NCI-H2081 treated with DMSO at 0.1 percent for 48 hours (cell line): ENCODE measurements at places on chromosomes 4 and X.

DNA sequence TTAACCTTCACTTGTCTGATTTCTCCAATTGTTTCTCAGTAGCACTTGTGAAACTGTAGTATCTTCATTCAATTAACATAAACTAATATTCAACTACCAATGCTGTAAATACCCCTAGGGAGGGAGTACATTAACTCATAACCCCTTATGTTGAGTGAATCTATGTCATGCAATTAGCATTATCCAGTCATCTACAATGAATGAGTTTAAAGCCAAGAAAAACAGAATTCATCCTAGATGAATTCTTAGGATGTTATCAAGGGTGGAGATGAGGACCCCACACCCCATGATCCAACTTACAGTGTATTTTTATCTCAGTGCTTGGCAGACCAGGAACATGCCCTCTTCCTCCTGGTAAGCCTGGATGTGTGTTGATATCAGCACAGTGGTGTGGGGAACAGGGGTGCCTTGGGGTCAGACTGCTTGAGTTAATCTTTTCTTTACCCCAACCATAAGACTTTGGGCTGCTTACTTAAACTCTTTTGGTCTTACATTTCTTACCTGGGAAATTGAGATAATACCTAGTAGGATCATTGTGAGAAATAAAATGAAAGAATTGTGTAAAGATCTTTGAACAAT, 62.1 kb upstream of the SCOC start:
- DNase-seq: no peak

GRCh38 chr4:102503301-102503746, 2.2 kb downstream of the NFKB1 start:
- DNase-seq: no peak

- no peak for DNase-seq
Observed at GRCh38 chr4:150090836-150091235, 12.6 kb downstream of the DCLK2 start.

DNA sequence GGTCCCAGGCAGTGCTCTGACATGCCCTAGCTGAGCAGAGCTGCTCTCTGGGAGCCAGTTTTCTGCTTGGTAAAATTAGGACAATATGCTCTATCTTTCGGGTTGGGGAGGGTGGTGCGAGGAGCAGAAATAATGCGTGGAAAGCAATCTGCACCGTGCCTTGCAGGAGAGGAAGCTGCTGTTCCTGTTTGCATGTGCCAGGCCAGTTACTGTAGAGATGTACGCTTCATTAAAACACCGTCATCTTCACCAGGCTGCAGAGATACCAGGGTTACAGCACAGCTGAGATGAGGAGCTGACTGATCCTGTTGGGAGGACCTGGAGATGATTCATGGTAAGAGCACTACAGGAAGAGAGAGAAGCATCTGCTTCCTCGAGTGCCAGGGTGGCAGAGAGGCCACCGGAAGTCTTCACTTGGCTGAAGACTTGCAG, 29.5 kb upstream of the IRF2 start:
- no peak for DNase-seq

- DNase-seq: no peak
Observed at GRCh38 chrX:126855839-126856524, 36.5 kb downstream of the PRR32 start.

GRCh38 chrX:21490341-21490740, 116.1 kb downstream of the CNKSR2 start:
- DNase-seq: no peak
